ENCODE measurements at places on chromosomes 11 and 22. TPM values are rescaled to one million over a fixed set of nuclear protein-coding genes. Genes with fewer than 3 reads are reported as not detected.

TRIM66 gene
- 10.4 TPM for total RNA-seq

MS4A12 gene
- not detected for total RNA-seq

SLC22A12 gene
- total RNA-seq: not detected

RTN4RL2 gene
- 0.21 TPM for total RNA-seq

OPCML gene
- 0.41 TPM for total RNA-seq

VSTM5 gene
- total RNA-seq: 1.6 TPM

MAPK8IP1 gene
- total RNA-seq: 12.7 TPM

SORL1 gene
- 20.8 TPM for total RNA-seq

HORMAD2 gene
- not detected for total RNA-seq

LRRC56 gene
- 2.1 TPM for total RNA-seq

UCP3 gene
- total RNA-seq: 1.4 TPM

SERHL2 gene
- 1.6 TPM for total RNA-seq
